AG04450 (cell line): ENCODE measurements at places on chromosomes 5 and 9.

- DNase-seq = no peak
These were observed 15.0 kb downstream of the FGD3 start for GRCh38 chr9:92962303-92962649.

- DNase-seq = no peak
These were observed 2.1 kb downstream of the PAPPA start for GRCh38 chr9:116155698-116156039.

- no peak for DNase-seq
These were observed 5.0 kb upstream of the RASGRF2 start for GRCh38 chr5:80955082-80955590.

- DNase-seq = no peak
These were observed 177.3 kb upstream of the RAD23B start for GRCh38 chr9:107105784-107106183.

DNA sequence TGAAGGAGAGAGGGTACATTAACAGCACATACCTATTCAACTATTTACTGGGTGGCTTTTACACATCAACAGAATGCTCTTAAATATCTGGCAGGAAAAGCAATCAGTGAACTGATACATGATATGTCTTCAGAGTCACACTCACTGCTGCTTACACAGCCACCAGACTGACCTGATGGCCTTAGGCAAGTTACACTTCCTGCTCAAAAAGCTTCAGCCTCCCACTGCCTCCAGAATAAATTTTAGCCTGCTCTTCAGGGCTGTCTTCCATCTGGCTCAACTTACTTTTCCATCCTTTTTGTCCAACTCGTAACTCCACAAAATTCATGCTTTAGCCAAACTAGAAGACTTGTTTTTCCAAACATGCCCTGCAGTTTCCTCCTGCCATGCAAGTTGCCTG is 10.7 kb downstream of the LOX start:
- no peak for DNase-seq

DNA sequence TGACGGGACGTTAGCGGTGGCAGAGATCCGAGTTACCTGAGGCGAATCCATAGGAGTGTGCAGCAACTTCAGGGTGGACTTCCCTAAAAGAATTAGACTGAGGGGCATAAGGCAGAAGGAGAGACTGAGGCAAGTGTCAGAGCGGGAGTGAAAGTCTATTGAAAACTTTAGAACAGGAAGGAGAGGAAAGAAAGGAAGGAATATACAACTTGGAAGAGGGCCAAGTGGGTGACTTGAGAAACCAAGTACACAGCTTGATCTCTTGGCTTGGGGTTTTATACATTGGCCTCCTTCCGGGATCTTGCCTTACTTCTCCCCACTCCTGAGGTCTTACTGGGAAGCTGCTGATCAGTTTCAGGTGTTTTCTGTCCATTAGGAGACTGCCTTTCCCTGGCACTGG is 84.9 kb downstream of the SNX18 start:
- no peak for DNase-seq

- DNase-seq = no peak
These were observed 3.0 kb downstream of the F2R start for GRCh38 chr5:76718880-76719279.

DNA sequence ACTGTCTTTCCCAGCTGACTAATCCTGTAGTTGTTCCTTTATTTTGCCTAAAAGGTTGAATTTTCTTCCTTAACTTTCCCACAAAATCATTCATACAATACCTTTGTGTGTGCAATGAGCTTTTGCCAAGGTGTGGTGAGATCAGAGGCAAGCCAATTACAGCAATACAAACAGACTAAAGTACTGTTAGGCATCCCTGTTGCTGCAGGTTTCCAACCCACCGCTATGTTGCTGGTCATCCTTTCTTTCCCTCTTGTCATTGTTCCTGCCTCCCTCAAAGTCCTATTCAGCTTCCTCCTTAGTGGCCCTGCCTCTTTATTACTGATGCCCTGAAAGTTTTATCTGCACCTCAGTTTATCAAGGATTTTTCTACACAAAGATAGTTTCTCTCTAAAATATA is 22.1 kb downstream of the ITGA2 start:
- DNase-seq = no peak

DNA sequence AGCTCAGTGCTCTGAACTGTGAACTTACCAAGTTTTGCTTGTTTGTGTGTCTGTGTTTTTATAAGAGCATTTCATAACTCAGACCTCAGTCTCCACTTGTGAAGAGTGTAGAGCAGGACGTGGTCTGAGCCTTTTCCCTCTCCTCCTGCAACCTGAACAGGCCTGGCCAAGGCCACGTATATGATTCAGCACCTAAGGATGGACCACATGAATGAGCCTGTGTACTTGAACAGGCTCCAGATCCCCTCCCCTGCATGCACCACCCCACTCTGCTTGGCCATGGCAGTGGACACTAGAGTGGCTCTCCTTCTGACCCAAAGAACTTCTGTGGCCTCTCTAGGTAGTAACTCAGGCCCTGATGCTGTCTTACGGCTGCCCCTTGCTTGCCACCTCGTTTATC is 125.9 kb upstream of the FSTL4 start:
- no peak for DNase-seq

GRCh38 chr9:36902080-36902716 is 131.9 kb downstream of the PAX5 start:
- no peak for DNase-seq

- no peak for DNase-seq
These were observed 1.6 kb upstream of the NIPSNAP3A start for GRCh38 chr9:104745852-104746251.
